ENCODE measurements at places on chromosomes 6 and 20.

DNA sequence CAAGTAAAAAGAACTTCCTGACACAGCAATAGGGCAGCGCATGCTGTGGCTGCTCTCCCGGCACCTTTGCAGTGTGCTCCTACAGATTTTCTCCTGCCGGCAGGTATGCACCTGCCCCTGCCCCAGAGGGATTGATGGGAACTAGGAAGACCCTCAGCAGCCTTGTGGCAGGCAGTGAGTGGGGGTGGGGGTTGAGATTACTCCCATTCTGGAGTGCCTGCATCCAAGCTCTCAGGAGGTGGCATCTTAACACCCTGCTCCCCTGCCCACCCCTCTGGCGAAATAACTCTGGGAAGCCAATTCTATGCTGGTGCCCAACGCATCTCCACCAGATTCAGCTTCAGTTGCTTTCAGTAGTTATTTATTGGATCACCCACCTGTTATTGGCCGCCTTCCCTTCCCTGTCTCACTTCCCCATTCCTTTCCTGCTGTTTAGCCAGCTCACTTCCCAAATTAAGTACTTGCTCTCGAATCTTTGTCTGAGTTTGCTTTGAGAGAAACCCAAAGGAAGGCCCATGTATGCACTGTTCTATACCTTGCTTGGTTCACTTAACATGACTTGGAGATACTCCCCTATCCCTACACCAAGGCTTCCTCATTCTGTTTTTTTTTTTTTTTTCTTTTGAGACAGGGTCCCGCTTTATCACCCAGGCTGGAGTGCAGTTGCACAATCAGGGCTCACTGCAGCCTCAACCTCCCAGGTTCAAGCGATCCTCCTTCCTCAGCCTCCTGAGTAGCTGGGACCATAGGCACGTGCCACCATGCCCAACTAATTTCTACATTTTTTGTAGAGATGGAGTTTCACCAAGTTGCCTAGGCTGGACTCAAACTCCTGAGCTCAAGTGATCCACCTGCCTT lies 29.3 kb upstream of the SLC23A2 start:
- no peak for DNase-seq

GRCh38 chr6:148041546-148041945 lies 301.1 kb upstream of the SASH1 start:
- no peak for DNase-seq

- DNase-seq: peak; percentile 28
These were observed 12.1 kb upstream of the TBXT start for GRCh38 chr6:166179704-166180103.

- no peak for DNase-seq
These were observed 1.7 kb downstream of the PDE7B start for GRCh38 chr6:135853227-135853626.

- no peak for DNase-seq
These were observed 2.9 kb downstream of the DXO start for GRCh38 chr6:31968791-31969711.

- no peak for DNase-seq
These were observed 71.6 kb downstream of the GPX5 start for GRCh38 chr6:28597217-28597835.

DNA sequence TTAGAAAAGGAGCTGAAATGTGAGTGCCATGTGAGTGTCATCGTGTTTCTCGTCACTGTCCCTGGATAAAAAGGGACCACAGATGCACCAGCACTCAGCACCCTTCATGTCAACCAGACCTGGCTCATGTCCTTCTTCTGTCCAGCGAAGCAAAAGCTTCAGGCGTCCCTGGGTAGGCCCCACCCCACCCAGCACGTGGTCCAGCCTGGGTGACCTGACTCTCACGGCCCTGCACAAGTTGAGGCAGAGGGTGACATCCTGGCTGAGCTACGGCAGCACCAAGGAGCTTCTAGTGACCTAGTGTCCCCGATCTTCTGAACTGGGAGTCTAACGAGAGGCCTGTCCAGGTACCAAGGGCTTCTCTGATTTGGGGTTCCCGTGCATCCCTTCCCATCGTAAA lies 37.8 kb downstream of the PSMG4 start:
- no peak for DNase-seq

- DNase-seq: no peak
These were observed 253.2 kb downstream of the BMP7 start for GRCh38 chr20:57013217-57013616.

DNA sequence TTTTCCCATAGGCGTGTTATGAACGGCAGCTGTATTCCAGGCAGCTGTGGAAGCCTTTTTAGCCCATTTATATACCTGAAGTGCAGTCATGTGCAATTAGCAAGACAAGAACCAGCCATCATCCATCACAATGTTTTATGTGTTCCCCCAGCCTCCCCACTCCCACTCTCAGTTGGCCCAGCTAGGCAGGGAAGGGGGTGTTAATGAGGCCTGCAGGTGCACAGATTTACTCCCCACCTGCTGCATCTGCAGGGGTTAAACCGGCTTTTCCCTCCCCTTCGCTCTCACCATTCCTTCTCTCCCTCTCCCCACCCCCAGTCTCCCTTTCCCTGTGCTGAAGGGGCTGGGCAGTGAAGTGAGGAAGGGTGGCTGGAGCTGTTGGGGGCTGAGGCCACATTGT lies 149.8 kb upstream of the AKAP12 start:
- no peak for DNase-seq

- no peak for DNase-seq
These were observed 46.0 kb upstream of the ADGRG6 start for GRCh38 chr6:142255785-142256184.

- no peak for DNase-seq
These were observed 77.7 kb downstream of the CDYL start for GRCh38 chr6:4853782-4854511.

GRCh38 chr20:46572153-46572552 lies 21.7 kb upstream of the OCSTAMP start:
- DNase-seq: no peak

GRCh38 chr6:66328200-66328599 lies 621.2 kb upstream of the EYS start:
- no peak for DNase-seq

DNA sequence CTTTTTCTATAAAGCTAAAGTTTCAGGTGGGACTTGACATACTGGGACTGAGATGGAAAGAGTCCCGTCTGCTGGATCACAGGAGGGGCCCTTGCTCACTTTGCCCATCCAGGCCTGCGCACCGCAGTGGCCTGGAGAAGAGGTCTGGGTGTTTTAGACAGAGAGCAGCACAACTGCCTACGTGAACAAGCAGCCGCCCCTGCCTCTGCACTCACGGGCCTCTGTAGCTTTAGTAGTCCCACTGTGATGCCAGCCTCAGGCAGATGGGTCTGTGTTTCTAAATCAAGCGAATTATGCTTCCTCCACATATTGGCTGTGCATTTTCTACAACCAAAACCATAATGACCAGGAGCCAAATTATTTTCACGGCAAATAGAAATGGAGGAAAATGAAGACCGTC lies 184.8 kb upstream of the FOXQ1 start:
- DNase-seq: no peak

GRCh38 chr20:47574616-47575364 lies 73.1 kb downstream of the NCOA3 start:
- no peak for DNase-seq

GRCh38 chr6:163570579-163571231 lies 156.2 kb downstream of the QKI start:
- DNase-seq: no peak

DNA sequence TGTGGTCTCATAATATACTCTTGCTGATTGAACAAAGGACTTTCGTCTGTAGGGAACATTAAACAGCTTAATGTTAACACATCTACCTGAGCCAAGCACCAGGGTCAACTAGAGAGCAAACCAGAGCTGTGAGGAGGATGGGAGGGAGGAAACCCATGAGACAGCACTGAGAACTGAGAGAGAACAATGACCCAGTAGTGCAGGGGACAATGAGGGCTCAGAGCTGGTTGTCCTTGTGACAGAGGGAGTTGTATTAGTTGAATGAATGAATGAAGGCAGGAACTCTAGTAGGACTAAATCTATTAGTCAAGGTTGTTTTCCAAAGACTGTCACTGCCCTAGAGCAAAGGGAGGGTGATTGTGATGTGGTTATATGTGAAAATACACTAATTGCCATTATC lies 28.2 kb upstream of the GSTA4 start:
- DNase-seq: no peak

DNA sequence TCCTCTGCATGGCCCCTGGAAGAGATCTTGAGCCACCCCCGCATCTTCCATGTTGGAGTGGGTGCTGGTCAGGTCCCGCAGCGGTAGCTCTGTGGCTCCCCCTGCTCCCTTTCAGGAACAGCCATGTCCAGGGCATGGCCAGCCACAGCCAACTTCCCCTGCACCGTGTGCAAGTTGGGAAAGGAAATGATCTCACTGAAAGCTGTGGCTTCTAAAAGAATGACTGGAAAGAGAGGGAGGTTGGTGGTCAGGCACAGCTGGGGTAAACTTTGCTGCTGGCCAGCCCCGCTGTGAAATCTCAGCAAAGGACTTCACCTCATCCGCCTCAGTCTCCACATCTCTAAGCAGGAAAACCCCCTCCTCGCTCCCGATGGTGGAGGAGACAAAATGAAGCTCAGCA lies 153.6 kb upstream of the CST7 start:
- DNase-seq: no peak

DNA sequence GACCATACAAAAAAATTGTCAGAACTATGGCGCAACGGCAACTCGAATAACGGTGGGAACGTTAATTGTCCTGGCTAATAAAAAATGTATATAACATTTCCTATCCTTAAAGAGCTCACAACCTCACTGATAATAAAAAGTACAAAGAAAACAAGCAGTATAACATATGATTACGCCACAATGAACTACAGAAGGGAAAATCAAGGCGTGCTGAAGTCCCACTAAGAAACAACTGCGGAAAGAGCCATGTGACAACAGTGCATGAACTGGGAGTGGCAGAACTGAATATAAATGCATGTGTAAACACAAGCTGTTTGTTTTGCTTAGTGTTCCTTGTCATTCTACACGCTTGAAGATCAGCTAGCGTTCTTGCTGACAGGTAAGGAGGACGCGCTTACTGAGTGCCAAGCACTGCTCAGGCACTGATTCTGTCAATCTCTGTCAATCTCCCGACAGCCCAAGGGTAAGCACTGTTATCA lies 466 bp upstream of the PSMB1 start:
- DNase-seq: no peak

- DNase-seq: no peak
These were observed 220.2 kb upstream of the EXOC2 start for GRCh38 chr6:912871-913835.

DNA sequence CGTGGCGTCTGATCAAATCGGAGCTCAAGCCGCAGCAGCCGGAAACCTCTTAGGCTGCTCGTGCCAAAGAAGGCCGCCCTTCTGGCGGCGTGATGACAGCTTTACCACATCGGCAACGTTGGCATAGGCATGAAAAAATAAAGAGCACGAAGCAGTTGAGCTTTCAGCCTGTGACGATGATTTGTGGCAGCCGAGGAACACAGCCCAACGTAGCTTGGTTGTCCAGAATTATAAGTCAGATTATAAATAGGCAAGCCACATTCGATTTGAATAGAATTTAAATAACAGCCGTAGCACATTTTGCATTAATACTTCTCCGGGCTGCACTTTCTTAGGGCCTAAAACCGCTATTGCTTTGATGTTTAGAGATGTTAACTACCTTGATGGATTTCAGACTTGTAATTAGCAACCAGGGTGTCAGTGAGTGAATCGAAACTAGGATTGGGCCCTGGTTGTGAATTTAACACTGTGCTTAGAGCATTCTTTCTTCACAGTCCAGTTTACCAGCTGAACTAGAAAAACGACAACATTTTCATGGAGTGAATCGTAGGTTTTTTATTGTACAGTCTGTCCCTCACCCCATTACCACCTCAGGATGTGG lies 864 bp upstream of the BCLAF1 start:
- DNase-seq: peak; percentile 91

DNA sequence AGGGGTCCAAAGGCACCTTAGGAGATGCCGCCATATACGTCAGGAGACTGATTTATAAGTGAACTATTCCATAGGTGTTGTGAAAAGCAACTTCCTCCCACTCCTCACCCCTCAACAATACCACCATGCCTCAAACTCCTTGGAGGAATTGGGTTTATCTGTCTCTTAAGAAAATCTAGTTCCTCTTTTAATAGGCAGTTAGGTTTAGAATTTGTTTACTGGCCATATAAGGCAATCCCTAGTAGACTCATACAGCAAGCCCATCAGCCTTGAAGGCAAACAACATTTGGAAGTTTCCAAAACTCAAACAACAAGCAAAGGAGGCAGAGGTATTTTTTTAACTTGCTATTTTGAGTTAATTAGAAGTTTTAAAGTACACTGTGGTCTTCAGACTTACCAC lies 66.1 kb downstream of the PRND start:
- no peak for DNase-seq

DNA sequence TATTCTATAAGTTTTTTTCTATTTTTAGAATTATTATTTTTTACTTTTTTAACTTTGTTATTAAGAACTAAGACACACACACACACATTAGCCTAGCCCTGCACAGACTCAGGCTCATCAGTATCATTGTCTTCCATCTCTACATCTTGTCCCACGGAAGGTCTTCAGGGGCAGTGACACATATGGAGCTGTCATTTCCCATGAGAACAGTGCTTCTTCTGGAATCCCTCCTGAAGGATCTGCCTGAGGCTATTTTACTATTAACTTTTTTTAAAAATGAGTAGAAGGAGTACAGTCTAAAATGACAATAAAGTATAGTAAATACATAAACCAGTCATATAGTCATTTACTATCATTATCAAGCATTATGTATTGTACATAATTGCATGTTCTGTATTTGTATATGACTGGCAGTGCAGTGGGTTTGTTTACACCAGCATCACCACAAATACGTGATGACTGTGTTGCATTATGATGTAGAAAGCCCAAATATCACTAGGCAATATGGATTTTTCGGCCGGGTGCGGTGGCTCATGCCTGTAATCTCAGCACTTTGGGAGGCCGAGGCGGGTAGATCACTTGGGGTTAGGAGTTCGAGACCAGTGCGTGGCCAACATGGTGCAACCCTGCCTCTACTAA lies 57.9 kb downstream of the HIVEP1 start:
- no peak for DNase-seq

DNA sequence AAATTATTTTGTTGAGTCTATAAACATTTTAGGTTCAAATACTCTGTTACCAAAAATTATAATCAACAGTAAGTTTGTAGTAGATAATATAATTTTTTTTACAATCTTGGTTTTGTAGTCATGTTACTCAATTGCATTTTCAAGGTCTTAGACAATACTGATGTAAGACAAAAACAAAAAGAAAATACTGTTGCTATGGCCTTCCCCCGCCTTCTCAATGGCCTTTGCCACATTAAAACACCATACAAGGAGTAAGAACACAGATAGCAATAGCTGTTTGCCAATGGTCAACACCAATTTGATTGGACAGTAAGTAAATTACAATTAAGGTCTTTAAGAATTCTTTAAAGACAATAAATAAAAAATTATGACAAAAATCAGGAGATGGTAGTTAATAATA lies 450.2 kb downstream of the CDC5L start:
- DNase-seq: no peak

- no peak for DNase-seq
These were observed 72.3 kb downstream of the ZNF133 start for GRCh38 chr20:18360635-18361034.

All from coronary artery (tissue), 2 donors.